ENCODE measurements at places on chromosomes 2 and 18.

- no peak for DNase-seq
Measured at GRCh38 chr2:195094330-195094729, 562.7 kb upstream of the SLC39A10 start.

DNA sequence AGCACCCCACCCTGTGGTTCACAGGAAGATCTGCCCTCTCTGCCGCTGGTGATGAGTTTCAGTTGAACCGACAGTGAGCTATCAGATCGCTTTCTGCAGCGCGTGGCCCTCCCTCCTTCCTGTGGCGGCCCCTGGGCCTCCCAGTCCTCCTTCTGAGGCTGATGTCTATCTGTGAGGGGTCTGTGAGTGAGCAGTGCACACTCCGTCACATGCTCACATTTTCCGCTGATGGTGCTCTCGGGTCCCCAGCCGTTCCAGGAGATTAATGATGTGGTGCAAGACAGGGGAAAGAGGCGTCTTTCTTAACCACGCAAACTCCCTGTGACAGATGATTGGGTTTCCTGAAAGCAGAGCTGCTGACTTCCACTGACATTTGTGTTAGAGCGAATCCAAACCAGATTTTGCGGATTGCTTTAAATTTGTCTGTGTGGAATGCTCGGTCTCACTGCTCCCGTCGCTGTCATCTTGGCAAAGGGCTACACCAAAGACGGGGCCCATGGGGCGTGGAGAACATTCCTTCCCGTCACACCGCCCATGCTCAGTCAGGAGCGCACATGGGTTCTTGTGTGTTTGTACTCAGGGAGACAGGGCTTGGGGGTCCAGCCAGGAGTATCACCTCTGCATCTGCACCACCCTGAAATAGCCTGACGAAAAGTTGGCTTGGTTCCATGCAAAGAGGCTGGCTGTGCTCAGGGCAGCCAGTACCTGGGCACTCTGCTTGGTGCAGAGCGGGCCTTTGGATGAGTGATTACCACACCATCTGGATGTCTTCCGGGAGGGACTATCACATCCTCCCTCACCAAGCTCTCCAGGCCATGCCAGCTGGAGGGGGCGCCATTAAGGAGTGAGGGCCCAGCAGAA, 154.7 kb upstream of the HS6ST1 start:
- no peak for DNase-seq

DNA sequence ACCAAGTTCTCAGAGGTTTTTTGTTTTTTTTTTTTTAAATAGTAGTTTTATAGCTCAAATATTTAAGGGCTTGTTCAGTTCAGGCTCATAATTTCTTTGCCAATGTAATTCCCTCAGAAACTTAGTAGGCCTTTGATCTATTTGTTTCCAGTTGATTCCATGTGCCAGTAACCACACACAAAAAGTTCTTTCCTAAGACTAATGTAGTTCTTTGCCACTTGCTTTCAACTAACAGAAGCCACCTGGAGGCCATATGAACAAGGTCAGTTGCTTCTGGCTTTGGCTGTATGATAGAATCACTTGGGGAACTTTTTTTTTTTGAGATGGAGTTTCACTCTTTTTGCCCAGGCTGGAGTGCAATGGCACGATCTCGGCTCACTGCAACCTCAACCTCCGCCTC, 100.7 kb downstream of the DTNB start:
- no peak for DNase-seq

DNA sequence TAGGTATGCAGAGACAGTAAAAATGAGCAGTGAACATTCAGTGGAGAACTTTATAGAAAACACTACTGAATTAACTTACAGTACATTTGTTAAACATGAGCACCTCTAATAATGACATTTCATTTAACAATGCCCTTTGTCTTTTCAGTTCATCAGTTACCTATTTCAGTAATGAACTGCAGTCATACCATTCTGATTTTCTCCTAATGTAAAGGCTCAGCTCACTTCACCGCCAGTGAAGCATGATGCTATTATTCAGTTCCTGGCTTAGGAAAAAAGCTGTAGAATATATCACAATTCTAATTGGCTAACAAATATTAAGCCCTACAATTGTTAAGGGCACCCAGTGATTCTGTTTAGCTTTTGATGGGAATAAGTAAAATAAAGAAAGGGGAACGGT, 37.1 kb upstream of the CCDC93 start:
- DNase-seq: no peak

GRCh38 chr2:37527361-37527760, 144.1 kb downstream of the CDC42EP3 start:
- no peak for DNase-seq

- DNase-seq: no peak
Measured at GRCh38 chr18:79941473-79942119, 9.9 kb downstream of the SLC66A2 start.

DNA sequence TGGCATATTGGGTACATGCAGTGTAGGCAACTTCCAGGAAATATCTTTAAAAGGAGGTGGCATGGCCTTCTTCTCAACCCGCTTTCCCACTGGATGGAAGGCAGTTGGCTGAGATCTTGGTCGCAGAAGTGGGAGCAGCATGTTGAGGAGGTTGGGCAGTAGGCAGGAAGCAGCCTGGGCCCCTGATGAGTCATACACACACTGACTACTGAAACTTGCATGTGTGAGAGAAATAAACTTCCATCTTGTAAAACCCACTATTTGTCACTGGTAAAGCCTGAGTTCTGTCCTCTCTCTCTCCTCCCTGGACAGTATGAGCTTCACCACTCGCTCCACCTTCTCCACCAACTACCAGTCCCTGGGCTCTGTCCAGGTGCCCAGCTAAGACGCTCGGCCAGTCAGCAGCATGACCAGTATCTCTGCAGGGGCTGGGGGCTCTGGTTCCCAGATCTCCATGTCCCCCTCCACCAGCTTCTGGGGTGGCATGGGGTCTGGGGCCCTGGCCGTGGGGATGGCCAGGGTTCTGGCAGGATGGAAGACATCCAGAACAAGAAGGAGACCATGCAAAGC, 233.8 kb upstream of the SPRED2 start:
- no peak for DNase-seq

GRCh38 chr2:97359861-97360584, 229.7 kb downstream of the ANKRD36B start:
- no peak for DNase-seq

DNA sequence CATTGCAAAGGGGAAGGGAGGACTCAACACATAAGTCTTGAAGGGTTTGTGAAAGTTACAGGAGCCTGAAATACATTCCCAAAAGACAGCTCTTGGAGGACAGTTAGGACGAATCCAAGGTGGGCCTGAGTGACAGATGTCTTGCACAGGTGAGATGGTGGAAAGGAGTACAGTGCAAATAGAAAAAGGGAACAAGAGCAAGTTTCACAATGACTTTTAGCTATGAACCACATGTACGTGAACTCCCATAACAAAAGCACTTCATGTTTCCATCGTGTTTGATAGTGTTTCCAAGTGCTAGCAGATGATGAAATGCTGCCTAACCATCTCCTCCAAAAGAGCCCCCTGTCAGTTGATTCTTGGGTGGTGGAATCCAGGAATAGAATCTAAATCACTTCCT, 1.8 kb downstream of the IL18RAP start:
- DNase-seq: no peak

DNA sequence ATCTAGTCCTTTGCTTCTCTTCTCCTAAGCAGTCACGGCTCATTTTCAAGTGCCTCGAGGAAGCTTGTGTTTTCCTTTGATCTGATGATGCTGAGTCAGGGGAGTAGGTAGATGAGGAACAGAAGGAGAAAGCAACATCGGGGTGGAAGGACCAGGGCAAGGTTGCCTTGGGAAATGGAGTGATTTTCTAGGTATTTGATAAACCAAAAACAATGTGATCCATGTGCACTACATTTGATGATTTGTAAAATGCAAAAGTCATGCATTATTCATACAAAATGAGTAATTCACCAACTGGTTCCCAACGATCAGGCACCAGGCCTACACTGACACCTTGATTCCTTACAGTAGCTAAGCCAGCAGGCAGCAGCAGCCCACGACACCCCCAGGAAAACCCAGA, 205.3 kb downstream of the ANAPC1 start:
- no peak for DNase-seq

GRCh38 chr2:65079017-65079416, 22.8 kb downstream of the CEP68 start:
- DNase-seq: no peak

DNA sequence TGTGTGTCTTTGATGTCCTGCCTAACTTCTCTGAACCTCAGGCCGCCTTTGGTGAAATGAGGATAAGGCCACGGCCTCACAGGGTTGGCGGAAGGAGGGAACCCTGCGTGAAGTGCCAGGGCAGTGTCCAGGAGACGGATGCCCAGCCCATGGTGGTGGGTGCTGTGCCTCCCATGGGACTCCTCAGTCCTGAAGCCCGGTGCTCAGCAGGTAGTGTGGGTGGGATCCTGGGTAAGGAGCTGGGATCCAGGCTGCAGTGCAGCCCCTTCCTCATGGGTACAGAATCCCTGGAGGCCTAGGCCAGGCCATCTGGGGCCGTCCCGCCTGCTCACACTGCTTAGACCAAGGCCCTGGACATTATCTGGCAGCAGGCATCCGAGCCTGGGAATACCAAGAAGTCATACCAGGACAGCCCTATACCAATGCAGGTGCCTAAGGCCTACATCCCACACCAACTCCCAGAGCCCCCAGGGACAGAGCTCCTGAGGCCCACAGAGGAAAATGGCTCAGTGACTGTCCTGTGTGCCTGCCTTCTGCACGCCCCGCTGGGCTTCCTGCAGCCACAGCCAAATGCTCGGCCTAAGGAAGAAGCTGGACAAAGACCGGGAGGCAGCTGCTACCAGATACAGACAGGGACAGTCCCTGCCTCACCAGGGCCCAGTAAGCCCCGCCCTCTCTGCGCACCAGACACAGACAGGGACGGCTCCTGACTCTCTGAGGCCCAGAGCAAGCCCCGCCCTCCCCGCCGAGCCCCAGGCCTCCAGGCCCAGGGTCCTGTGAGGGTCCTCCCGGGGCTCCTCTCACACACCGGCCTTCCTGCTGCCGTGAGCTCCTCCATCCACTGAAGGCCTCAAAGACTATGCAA, 78.0 kb downstream of the NDUFA10 start:
- DNase-seq: no peak

DNA sequence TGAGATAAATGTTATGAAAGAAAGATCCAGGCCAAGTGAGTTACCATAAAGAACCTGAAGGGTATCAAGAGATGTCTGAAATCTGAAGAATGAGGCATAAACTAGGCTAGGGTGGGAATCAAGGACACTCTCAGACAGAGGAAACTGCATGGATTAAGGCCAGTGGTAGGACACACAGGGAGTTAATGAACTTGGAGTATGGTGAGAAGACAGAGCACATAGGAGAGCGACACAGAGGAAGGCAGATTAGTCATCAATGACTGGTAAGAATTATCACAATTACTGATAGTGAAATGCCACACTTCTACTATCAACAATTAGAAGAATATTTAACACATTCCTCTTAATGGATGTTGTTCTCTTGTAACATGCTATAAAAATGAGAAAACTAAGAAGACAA, 76.9 kb downstream of the TTC21B start:
- DNase-seq: no peak

- DNase-seq: no peak
Measured at GRCh38 chr2:240551811-240552210, 6.0 kb downstream of the ANKMY1 start.

DNA sequence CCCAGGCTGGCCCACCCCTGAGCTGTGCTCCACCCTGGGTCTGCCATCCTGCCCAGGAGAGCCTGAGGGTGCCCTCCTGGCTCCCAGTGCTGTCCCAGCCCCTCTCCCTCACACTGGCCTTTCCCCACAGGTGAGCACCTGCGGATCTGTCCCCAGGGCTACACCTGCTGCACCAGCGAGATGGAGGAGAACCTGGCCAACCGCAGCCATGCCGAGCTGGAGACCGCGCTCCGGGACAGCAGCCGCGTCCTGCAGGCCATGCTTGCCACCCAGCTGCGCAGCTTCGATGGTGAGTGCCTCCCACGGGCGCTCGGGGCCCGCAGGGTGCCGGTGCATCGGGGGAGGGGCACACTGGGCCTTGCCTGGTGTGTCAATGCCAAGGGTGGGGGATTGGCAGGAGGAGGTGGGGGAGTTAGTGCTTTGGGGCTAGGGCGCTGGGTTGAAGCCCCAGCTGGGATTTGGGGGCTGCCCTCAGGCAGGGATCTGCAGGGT, 23.5 kb downstream of the GPC1 start:
- DNase-seq: no peak

GRCh38 chr2:26309921-26310320, 36.0 kb upstream of the SELENOI start:
- DNase-seq: no peak

GRCh38 chr2:124776332-124776731, 751.2 kb downstream of the CNTNAP5 start:
- DNase-seq: no peak

DNA sequence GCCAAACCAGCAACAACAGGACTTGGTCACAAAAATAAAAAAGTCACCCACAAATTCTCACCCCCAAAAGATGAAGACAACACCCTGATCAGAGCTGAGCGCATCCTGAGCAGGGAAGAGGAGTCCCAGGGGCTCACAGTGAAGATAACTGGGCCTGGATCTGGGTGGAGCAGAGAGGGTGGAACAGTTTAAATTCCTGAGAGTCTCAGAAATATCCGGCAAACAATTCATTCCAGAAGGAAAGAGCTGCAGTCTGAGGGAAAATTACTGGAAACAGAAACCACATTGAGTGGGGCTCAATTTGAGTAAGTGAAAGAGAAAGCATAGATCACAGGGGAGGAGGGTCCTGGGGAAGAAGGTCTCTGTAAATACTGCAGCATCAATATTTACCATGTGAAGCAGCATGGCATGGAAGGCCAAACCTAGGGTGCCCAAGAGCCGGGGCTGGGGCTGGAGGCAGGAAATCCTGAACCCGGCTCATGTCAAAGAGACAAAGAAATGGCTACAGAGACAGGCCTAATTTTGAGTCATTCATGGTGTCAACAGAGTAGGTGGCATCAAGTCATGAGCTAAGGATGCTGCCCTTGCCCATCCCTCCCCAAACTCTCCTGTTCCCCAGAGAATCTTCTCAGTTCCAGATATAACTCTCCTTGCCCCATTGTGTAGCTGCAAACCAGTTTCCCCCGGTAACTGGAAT, 61.4 kb upstream of the ZBTB7C start:
- no peak for DNase-seq

DNA sequence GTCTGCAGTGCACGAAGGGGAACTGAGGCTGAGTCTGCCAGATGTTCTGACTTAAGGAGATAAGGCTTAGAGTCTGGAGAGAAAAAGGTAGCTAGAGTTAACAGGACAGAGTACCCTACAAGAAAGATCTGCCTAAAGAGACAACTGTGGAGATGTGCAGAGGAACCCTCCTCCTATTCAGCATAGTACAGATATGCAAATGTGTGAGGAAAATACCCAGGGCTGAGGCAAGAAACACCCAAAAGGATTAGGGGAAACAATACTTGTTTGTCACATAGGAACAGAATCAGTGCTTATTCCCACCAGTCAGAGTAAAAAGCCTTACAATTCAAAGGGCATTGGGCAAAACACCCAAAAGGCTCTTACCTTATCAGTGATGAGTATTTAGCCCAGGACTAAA, 67.8 kb downstream of the SS18 start:
- DNase-seq: no peak

- no peak for DNase-seq
Measured at GRCh38 chr18:61896757-61897156, 4.0 kb upstream of the RNF152 start.

All from activated CD8-positive, alpha-beta memory T cell treated with anti-CD3 and anti-CD28 coated beads for 4 hours (primary cell).